Chondrocyte (in vitro differentiated cells): ENCODE measurements at places on chromosomes 11 and 22.

DNA sequence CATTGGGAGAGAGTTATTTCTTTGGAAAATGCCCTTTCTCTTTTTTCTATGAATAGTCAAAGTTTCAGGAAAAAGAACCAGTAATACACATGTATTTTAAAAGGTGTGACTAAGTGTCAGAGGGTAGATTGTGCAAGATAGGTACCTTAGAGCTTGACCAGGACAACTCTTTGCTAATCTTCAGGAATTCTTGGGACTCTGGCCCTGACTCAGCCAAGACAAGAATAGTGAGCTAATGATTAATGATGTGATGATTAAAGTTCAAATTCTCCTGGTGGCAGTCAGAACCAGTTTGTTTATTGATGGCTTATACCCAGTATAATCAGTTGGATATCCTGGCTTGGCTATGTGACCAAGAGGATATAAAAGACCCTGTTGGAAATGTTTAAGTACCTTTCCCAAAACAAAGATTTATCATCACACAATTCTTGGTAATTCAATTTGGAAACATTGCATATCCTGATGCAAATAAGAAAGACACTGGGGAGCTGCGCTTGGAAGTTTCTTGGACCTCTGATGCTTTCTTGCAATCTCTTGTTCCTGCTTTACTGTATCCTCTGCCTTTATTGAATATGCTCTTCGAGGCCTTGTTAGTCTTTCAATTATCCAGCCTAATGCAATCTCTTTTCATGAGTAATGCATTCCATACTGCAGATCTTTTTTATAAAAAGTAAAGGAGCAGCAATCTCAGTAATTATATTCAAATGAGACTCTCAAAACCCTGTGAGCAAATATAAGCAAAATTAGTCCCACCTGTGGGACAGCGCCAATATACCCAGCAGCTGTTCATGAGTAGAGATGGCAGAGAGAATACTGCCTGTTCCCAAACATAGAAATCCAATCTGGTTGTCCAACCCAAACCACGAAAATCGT lies 48.0 kb upstream of the CEP126 start:
- DNase-seq, result no peak

- DNase-seq, result no peak
These were observed 72.3 kb downstream of the MN1 start for GRCh38 chr22:27729246-27729645.

DNA sequence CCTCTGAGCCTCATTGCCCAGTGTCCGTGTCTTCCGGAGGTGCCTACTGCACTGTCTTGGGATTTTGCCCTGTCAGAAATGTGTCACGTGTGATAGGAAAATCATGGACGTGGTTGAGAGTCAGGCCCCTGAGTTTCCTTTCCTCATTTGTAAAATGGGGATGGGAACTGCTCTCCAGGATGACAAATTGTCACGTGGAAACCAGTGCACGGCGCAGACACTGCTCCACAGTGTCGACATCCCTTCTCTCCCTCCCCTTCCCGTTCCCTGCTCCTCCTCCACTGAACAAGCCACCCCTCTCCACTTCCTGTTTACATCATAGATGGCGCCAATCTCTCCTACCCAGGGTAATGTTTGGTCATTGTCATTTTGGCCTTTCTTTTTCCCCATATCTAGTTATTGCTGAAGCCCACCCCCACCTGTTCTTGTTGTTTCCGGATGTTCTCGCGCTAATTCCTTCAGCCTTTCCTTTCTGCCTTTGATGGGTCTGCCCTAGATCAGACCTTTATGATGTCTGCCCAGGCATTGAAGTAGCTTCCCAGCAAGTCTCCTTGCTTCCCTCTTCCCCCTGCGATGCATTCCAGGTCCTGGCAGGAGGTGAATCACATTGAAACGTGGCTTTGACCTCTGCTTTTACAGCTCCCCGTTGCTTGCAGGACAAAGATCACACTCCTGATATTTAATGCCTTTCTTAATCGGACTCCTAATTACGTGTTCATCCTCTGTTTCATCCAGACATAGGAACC lies 91.8 kb downstream of the TBC1D22A start:
- no peak for DNase-seq

DNA sequence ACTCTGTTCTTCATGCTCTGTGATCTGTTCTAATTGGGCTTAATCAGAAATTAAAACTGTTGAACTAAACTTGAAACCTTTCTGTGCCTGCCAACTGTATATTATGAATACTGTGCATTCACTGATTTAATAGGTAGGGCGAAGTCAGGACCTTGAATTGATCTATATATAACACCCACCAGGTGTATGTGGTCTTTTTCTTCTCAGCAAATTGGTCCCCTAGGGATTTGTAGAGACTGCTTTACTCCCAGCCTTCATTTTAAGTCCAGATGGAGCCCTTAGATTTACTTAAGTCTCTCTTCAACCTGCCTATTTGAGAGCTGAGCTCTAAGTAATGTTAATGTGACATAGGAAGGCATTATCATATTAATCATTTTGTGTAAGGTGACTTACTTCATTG lies 257.5 kb downstream of the TMEM135 start:
- no peak for DNase-seq

- DNase-seq, result no peak
These were observed 63.3 kb downstream of the LIF start for GRCh38 chr22:30183271-30183670.

- no peak for DNase-seq
These were observed 1290.4 kb downstream of the BRD1 start for GRCh38 chr22:48537343-48537680.

DNA sequence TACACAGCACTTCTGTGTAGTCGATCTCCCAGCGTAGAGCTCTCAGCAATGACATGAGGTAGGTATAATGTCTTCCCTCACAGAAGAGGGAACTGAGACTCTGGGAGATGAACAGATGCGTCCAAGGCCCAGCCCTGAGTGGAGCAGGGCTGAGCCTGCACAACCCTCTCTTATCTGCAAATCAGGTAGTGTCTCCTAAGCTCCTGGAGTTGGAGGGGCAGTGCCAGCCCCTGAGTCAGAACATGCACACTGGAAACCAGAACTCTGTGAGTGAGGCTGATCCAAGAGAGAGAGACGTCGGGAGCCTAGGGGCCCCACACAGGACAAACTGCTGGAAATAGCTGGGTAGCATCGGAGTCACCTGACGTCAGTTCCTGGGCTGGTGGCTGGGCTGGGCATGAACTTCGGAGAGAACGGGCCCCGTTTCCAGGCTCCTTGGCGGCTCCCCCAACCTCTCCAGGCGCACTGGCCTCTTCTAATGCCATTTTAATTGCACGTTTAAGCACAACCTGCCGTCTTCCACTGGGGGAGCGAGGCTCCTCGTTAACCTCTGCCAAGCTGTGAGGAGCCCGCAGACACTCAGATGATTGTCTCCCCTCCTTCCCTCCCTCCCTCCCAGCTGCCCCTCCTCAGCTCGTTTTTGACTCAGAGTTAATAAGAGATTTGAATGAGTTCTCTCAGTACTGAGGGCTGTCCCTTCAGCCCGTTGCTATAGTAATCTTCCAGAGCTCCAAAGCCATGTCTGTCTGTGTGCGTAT lies 191.2 kb upstream of the TBCEL start:
- DNase-seq, result no peak

GRCh38 chr11:46900091-46900746 lies 18.1 kb downstream of the LRP4 start:
- no peak for DNase-seq

DNA sequence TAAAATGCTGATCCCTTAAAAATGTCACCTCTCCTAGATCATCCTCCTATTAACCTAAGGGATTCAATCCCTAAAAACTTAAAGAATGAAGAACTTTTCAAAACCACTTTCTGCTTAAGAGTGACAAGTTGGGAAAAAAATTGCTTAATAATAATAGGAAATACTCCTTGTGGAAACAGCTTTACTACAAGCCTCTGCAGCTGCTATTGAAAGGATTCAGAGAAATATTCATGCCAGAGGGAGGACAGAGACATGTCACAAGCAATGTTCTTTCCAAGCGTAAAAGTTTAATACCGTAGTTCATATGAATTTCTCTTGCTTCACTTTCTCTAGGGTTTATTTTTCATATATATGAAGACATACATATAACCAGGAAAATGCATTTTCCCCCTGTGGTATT lies 98.2 kb downstream of the ARHGAP20 start:
- no peak for DNase-seq

GRCh38 chr11:88012456-88012855 lies 162.8 kb downstream of the RAB38 start:
- DNase-seq, result no peak

- no peak for DNase-seq
These were observed 1375.1 kb upstream of the TENM4 start for GRCh38 chr11:80815752-80816453.

DNA sequence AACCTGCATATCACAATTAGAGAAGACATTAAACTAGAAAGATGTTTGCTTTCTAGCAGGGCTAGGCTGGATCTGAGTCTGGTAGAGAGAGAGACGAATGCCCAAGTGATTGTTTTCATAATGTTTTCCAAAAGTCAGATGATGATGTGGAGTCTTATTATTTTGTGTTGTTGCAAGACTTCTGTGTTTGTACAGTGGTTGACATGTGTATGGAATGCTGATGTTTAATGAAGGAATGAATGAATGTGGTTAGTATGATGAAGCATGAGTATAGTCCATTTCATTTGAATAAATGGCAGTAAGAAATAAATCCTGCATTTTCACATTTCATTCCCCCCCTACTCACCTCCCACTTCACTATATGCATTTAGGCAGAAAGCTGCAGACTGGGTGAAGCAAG lies 69.6 kb downstream of the PPP2R1B start:
- no peak for DNase-seq

DNA sequence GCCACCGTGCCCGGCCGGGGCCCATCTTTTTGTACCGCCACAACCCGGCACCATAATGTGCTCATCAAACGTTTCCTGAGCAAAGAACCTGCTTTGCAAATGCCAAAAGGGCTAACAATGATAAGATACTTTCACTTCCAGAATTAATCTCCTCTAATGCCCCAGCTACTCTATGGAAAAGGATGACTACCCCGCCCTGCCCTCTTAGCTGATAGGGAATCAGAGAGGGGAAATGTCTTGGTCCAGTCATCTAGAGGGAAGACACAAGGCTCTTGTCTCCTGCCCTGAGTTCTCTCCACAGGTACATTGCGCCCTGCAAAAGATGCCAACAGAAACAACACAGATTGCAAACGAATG lies 586 bp downstream of the TTLL1 start:
- no peak for DNase-seq

GRCh38 chr22:35861451-35861850 lies 143.8 kb downstream of the APOL5 start:
- no peak for DNase-seq

- DNase-seq, result no peak
These were observed 62.4 kb upstream of the BMAL1 start for GRCh38 chr11:13215149-13215548.
